GM23338 (cell line): ENCODE measurements at places on chromosomes 16 and 17. TPM values are rescaled to one million over a fixed set of nuclear protein-coding genes. Genes with fewer than 3 reads are reported as not detected.

PRSS27 gene
- 0.85 and 1.6 TPM in 2 replicates for total RNA-seq

TRPV2 gene
- 1.6 and 3.2 TPM in 2 replicates for total RNA-seq

LDHD gene
- 7.7 and 10.6 TPM in 2 replicates for total RNA-seq

SCNN1B gene
- total RNA-seq, result 1.1 and 1.2 TPM in 2 replicates

DNAI2 gene
- not detected in 2 replicates for total RNA-seq

GRCh38 chr17:73772107-73772705 lies 128.0 kb upstream of the SDK2 start:
- no peaks in the 10 kb centered on the region for H3K36me3 ChIP-seq
- H3K4me3 ChIP-seq, result no peak overlapping the region
- no peak overlapping the region for H3K27ac ChIP-seq
- no peaks in the 10 kb centered on the region for H3K4me1 ChIP-seq

- no peaks in the 10 kb centered on the region for H3K27me3 ChIP-seq
- H3K27ac ChIP-seq, result no peak overlapping the region
- H3K4me1 ChIP-seq, result peaks cover 14% of the 10 kb centered on the region
- H3K4me3 ChIP-seq, result 0 out of 2 replicates have a peak overlapping the region, but pooled peaks have one; percentile 16
- H3K36me3 ChIP-seq, result no peaks in the 10 kb centered on the region
These were observed 379.5 kb downstream of the HS3ST4 start for GRCh38 chr16:26071101-26071866.

DNA sequence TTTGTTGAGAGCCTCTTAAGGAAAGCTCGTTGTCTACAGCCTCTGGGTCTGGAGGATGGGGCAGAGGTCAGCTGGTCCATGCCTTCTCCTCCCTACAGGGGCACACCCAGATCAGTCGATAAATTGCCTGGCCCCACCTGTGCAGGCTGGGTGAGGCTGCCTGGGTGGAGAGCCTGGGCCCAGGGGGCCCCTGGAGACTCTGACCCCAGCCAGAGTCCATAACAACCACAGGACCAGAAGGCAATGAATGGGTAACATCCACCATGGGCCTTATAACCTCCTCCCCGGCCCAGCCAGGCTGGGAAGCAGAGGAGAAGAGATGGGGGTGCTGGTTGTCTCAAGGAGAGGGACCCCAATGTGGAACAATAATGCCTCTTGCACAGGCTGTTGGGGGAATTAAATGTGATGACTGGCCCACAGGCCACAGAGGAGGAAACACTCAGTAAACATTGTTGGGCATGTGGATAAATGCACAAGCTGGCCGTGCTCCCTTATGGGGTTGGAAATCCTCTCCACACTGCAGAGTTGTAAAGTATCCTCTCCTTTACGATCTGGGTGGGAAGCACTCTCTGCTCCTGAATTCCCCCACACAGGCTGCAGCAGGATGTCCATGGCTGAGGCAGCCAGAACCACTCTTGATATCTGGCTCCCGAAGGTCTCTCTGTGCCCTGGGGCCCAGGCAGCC lies 56.7 kb upstream of the TOB1 start:
- H3K4me3 ChIP-seq, result no peak overlapping the region
- DNase-seq, result no peak
- no peak overlapping the region for H3K27ac ChIP-seq
- H3K4me1 ChIP-seq, result peaks cover 7% of the 10 kb centered on the region; the same call in 1 of the 2 replicates

DNA sequence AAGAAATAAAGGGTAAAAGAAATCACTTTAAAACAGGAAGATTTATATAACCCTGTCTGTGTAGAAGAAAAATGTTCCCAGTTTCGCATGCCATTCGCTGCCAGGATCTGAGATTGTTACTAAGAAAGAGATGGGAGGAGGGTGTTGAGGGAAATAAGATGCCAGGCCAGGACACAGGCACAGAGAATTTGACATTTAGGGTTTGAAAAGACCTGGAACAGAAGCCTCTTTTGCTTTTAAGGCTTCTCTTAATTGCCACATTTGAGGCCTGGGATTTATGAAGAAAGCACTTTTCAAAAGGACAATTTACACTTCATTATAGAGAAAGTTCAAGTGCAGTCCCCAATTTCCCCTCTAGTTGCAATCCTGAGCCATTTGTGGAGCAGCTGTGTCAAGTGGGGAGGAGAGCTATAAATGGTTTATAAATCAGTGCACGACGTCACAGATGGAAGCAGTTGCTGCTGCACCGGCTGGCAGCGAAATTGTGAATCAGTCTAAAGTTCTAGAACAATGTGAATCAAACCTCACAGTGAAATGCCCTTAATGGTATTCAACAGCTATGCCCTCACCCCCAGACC lies 26.5 kb upstream of the C16orf87 start:
- H3K36me3 ChIP-seq, result no peaks in the 10 kb centered on the region
- H3K4me3 ChIP-seq, result no peak overlapping the region
- no peaks in the 10 kb centered on the region for H3K27me3 ChIP-seq
- no peak overlapping the region for H3K27ac ChIP-seq

DNA sequence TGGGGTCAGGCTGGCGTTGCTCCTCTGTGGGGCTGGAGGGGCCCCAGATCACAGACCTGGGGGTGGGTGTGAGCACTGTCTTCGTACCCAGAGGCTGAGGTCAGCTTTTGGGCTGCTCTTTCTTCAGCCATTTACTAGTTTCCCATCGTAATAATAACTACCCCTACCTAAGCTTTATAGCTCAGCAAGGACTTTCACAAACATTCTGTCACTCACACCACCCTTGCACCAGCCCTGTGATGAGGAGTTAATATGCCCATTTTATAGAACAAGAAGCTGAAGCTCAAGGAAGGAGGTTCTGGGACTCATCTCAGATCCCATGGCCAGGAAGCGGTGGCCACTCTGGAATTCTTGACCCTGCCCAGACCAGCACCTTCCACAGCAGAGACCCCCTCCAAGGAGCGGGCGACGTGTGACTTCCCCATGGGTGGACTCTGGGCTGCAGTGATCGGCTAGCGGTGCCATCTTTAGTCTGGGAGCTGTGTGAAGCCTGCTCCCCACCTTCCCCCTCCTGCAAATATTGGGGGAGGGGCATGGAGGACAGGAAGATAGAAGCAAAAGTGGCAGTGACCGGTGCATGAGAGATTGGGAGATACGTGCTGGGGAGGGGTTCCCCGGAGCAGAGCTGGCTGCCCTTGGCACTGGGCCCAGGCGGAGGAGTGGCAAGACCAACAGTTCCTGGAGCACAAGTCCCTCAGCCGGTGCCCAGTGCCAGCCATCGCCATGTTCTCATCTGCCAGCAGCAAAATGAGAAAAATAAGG lies 81.8 kb upstream of the TOB1 start:
- peaks cover 16% of the 10 kb centered on the region for H3K27me3 ChIP-seq
- H3K36me3 ChIP-seq, result no peaks in the 10 kb centered on the region
- no peak overlapping the region for H3K27ac ChIP-seq
- H3K4me3 ChIP-seq, result no peak overlapping the region
- H3K4me1 ChIP-seq, result peaks cover 20% of the 10 kb centered on the region
- no peak for DNase-seq

GRCh38 chr16:2963723-2964474 lies at the start of gene KREMEN2:
Gene KREMEN2 (plus strand): TSS chr16:2964275. CDS start chr16:2964521, 246 bp downstream.
- DNase-seq, result peak; percentile 86
- peaks cover 50% of the 10 kb centered on the region for H3K27me3 ChIP-seq
- H3K4me3 ChIP-seq, result peak within 1 kb of the TSS; percentile 83
- H3K27ac ChIP-seq, result no peak within 1 kb of the TSS

- H3K27me3 ChIP-seq, result no peaks in the 10 kb centered on the region
- H3K27ac ChIP-seq, result no peak overlapping the region
- no peak overlapping the region for H3K4me3 ChIP-seq
- no peak for DNase-seq
- peaks cover 8% of the 10 kb centered on the region; the same call in 1 of the 2 replicates for H3K36me3 ChIP-seq
- no peaks in the 10 kb centered on the region for H3K4me1 ChIP-seq
These were observed 52.9 kb downstream of the TTC19 start for GRCh38 chr17:16052486-16052885.

DNA sequence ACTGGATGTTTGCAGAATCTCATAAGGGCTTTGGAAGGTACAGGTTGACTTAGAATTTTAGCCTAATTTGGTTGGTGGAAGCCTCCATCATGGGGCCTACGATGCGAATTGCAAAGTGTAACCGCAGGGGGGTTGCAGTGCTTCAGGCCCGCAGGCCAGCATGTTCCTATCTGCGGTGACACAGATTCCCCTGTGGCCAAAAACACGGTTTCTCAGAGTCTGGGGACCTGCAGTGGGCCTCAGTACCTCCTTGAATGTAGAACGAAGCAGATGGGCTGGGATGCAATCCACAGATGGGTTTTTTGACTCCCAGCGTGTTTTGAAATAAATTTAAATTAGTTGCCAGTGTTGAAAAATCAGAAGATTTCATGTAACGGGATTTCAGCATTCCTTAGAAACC lies 34.7 kb downstream of the KIAA0513 start:
- H3K27ac ChIP-seq, result no peak overlapping the region
- no peaks in the 10 kb centered on the region for H3K36me3 ChIP-seq
- DNase-seq, result peak; percentile 54
- peak overlapping the region; percentile 11; the same call in 1 of the 2 replicates for H3K4me3 ChIP-seq

GRCh38 chr16:66656547-66656946 lies 40.0 kb downstream of the CMTM4 start:
- DNase-seq, result no peak
- H3K4me3 ChIP-seq, result no peak overlapping the region

DNA sequence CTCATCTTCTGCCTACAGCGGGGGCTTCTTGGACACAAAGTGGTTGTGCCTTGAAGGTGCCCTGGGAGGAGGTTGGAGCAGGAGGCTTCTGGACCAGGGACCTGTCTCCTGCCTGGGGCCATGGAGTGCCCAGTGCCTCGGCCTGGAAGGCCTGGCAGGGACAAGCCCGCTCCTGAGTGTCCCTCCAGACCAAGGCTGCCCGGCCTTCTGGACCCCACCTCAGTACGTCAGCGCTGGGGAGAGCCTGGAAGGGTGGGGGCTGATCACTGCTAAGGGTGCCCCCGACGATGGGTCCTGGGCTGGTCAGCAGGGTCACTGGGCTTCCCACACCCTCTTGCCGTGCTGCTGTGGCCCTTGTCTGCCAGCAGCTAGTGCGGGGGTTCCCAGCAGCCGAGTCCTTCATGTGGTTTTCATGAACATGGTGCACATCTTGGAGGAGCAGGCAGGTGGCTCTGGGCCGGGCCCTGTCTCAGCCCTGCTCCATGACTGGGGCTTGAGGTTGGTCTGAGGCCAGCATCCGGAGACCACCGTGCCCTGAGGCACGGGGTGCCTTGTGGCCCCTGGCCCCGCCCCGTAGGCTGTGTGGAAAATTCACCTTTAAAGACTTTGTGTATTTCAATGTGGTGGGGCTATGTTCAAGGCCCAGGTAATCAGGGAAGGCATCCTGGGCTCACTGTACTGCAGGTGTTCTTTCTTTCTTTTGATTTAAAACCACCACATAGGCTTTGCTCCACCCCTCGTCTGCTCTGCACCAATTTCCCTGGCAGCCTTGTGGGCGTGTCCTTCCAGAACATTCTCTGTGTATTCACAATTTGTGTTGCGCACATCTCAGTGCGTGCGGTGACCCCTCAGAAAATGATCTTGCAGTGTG lies 22.4 kb downstream of the MGRN1 start:
- H3K4me1 ChIP-seq, result no peaks in the 10 kb centered on the region
- H3K27ac ChIP-seq, result no peak overlapping the region; the same call in 1 of the 2 replicates
- no peak for DNase-seq
- no peaks in the 10 kb centered on the region for H3K36me3 ChIP-seq

GRCh38 chr16:69494991-69495392 lies 70.6 kb downstream of the CYB5B start:
- no peak overlapping the region for H3K27ac ChIP-seq
- no peak overlapping the region for H3K4me3 ChIP-seq
- peak; percentile 86 for DNase-seq
- no peaks in the 10 kb centered on the region for H3K36me3 ChIP-seq

GRCh38 chr17:56028837-56029236 lies 124.4 kb upstream of the ANKFN1 start:
- no peak for DNase-seq
- H3K27me3 ChIP-seq, result no peaks in the 10 kb centered on the region
- H3K36me3 ChIP-seq, result no peaks in the 10 kb centered on the region
- no peaks in the 10 kb centered on the region for H3K4me1 ChIP-seq

DNA sequence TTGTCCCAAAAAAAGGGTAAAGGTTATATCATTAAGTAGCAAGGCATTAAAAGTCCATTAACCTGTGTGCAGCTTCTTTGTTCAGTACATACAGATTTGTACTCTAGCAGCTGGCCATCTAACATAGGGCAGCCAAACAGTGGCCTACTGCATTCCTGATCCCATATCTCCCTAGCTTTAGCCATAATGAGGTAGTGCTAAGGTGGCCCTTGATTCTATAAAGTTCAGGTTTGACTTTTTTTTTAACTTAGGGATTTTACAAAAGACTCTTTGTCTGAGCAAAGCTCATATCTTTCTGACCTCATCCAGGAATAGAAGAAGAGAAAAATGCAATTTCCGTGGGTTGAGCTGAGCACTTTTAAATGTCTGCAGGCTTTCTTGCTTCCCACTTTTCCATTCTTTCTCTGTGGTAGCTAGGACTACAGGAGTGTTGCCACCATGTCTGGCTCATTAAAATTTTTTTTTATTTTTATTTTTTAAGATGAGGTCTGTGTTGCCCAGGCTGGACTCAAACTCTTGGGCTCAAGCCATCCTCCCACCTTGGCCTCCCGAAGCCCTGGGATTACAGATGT lies 19.5 kb upstream of the CDC6 start:
- peaks cover 19% of the 10 kb centered on the region; the same call in 1 of the 2 replicates for H3K36me3 ChIP-seq
- no peak overlapping the region for H3K4me3 ChIP-seq
- H3K27me3 ChIP-seq, result no peaks in the 10 kb centered on the region
- H3K4me1 ChIP-seq, result no peaks in the 10 kb centered on the region

GRCh38 chr17:30300818-30301217 lies 9.1 kb upstream of the BLMH start:
- H3K4me3 ChIP-seq, result no peak overlapping the region
- no peak overlapping the region for H3K27ac ChIP-seq
- no peak for DNase-seq
- H3K36me3 ChIP-seq, result no peaks in the 10 kb centered on the region

GRCh38 chr16:8931859-8932258 lies 31.8 kb downstream of the USP7 start:
- peaks cover 14% of the 10 kb centered on the region for H3K36me3 ChIP-seq
- no peaks in the 10 kb centered on the region for H3K27me3 ChIP-seq
- no peak overlapping the region; the same call in 1 of the 2 replicates for H3K27ac ChIP-seq
- H3K4me1 ChIP-seq, result peaks cover 36% of the 10 kb centered on the region

- peak overlapping the region; percentile 68 for H3K27ac ChIP-seq
- H3K4me3 ChIP-seq, result no peak overlapping the region
- no peaks in the 10 kb centered on the region for H3K27me3 ChIP-seq
- H3K4me1 ChIP-seq, result no peaks in the 10 kb centered on the region
- no peak for DNase-seq
These were observed 34.4 kb upstream of the ZNF750 start for GRCh38 chr17:82874011-82874835.

DNA sequence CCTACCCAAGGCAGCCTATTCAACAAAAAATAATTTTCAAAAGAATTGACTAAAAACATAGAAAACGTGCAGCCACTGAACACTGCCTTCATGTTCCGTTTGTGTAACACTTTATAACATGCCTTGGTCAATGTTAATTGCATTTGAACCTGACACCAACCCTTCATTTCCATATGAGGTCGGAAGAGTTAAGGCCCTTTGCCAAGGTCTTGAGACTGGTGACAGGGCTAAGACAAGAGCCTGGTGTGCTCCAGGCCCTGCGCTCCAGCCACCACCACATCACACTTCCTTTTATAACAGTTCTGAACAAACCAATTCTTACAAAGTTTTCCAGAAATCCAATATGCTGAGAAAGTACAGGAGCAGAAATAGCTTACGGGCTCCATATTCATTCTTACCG lies 4.2 kb downstream of the BBS2 start:
- H3K27me3 ChIP-seq, result no peaks in the 10 kb centered on the region
- no peaks in the 10 kb centered on the region for H3K36me3 ChIP-seq
- H3K4me3 ChIP-seq, result no peak overlapping the region
- H3K27ac ChIP-seq, result no peak overlapping the region
